ENCODE measurements at places on chromosomes 3 and 15.

DNA sequence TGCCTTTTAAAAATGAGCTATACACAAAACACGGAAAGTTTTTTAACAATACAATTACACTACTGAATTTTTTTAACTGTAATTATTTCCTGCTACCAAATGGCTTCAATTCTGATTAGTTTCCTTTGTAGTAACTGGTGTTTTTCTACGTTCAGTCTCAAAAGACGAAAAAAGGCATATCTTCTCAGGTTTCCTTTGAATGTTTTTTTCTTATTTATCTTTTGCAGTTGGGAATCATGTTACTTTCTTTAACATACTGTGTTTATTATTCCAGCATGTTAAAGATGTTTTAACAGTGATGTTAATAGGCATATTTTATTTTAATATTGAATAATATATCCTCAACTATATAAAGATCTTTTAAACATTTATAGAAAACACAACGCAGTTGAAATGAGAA, 1055.5 kb downstream of the ROBO1 start:
- DNase-seq = no peak

DNA sequence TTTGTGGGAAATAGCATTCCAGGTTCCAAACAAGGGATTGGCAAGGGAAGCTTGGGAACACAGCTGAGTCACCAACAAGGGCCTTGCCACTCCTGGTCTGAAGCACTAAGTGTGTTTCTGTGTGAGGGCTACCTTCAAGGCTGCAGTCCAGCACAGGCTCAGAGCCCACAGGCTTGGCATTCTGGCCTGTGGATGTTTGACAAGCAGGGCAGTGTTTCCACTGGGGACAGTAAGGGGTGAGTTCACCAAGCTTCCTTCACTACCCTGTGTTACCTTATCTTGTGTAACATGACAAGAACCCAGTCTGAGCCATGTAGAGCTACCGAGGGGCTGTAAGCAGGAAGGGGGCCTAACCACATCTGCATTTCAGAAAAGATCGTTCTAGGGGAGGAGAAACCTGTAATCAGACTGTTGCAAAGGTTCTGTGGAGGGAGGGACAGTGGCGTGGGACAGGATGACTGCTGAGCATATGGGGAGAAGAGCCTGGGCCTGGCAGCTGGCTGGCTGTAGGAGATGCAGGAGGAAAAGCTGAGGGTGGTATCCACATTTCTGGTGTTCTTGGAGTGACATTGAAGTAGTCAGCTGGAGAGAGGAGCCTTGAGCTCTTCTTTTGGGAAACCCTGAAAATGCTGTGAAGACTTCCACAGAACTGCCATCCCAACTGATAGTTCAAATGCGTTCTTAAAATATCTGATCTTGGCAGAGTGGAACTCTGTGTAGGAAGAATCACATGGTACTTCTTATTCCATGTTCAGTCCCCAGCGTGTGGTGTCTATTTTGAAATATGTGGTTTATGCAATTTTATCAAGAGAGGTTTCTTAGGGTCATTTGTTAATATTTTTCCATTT, 61.3 kb downstream of the CTDSPL start:
- no peak for DNase-seq

GRCh38 chr3:114823061-114823460, 324.0 kb downstream of the ZBTB20 start:
- DNase-seq = no peak

DNA sequence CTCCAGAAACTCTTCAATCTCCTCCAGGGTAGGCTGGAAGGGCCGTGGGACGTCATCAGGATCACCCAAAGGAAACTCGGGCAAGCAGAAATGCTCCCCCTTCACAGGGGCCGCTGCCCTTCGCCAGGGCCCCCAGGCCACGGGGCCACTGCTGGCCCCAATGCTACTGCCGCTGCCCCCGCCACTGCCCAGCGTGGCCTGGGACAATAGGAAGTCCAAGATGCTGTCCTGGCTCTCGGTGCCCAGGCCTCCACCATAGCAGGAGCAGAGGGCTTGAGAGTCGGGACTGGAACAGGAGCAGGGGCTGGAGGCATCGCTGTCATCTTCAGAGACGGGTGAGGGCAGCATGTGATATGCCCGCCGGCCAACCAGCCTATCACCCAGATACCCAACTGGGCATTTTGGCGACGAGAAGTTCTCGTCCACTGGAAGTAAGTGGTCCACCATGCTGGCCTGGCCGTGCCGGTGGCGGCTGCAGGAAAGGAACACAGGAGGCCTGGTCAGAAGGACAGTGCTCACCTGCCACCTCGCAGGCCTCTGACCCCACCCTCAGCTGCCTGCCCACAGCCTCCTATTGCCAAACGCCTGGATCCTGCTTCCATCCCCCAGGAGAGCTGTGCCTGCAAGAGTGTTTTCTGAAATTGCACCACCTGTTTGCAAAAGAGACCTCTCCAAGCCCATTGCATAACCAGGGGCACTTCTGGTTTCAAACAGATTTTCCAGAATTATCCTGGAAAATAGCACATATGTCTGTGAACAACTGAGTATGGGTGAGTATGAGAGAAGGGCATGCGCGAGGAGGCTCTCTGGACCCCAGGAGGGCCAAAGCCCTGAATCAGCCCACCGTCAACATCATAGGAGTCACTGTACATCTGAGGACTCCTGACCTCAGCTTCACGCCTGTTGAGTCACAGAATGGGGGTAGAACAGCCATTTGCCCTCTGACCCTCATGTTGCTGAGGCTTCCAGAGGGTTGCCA, 4.4 kb downstream of the KLF15 start:
- no peak for DNase-seq

- no peak for DNase-seq
Observed at GRCh38 chr15:80823995-80824394, 44.8 kb downstream of the CEMIP start.

GRCh38 chr3:178646186-178646862, 110.1 kb downstream of the KCNMB2 start:
- DNase-seq = no peak

- peak; percentile 41 for DNase-seq
Observed at GRCh38 chr3:46998121-46998851, 18.8 kb downstream of the NBEAL2 start.

GRCh38 chr15:100097342-100098127, 244.2 kb downstream of the ADAMTS17 start:
- no peak for DNase-seq

GRCh38 chr3:135811651-135812050, 153.9 kb upstream of the PPP2R3A start:
- no peak for DNase-seq

DNA sequence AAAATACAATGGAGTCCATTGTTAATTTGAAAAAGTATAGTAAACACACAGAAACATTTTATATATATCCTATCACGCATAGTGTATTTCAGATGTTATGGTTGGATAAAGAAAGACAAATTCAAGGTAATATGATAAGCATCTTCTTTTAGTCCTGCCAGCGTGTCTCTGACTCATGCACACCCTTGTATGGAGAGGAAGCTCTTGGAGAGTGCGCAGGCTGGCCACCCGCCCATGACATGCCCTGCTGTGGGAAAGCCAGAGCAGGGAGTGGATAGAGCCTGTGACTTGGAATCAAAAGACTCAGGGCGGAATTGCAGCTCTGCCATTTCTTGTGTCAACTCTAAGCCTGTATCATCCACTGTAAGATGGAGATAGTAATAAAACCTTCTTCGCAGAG, 23.0 kb upstream of the COPG1 start:
- DNase-seq = no peak

DNA sequence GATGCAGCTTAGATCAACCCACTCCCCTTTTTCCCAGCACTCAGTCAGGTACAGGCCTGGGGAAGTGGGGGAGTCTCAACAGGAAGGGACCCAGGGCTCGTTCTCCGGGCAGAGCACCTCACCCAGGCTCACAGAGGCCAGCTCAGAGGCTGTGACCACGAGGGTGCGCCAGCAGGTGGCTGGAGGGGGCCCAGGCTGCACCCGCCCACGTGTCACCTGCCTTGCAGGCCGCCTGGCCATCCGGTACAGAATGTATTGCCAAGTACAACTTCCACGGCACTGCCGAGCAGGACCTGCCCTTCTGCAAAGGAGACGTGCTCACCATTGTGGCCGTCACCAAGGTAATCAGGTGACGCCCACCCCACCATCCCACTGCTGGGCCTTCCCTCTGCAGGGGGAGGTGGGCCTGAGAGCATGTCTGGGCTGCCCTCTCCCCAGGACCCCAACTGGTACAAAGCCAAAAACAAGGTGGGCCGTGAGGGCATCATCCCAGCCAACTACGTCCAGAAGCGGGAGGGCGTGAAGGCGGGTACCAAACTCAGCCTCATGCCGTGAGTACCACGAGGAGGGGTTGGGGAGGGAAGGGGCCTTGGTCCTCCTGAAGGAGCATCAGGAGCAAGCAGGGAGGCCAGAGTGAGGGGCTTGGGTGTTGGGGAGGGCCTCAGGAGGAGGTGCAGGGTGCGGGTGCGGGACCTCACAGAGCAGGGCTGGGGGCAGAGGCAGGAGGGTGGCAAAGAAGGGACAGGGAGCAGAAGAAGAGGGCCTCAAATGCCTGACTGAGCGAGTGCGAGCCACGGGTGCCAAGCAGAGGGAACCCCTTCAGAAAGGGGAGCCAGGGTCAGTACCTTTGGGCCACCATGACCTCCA, 14.0 kb upstream of the LMAN1L start:
- no peak for DNase-seq

GRCh38 chr3:169363318-169364265, 299.9 kb downstream of the MECOM start:
- no peak for DNase-seq

DNA sequence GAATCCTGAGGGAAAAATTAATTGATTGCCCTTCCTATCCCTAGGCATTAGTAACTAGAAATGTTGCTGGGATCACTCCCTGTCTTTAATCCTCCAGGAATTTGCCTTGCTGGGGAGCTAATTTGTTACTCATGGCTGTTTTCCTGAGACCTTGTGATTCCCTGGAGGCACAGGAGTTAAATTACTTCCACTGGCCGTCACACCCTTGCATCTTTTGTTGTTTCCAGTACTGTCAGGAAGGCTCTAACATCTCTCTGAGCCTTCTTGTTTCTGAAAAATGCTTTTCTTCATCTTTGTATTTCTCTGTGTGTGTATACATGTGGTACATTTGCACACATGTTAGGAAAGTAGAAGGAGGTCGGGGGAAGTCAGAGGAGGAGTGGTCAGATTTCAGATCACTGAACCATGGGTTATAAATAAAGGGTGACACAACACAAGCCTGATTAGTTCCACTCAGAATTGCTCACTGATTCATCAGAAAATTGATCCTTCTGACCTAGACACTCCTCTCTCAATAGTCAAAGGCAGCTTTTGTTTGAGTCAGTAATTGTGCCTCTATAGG, 23.5 kb upstream of the LRRFIP2 start:
- DNase-seq = no peak

- DNase-seq = no peak
Observed at GRCh38 chr3:35779611-35780010, 140.3 kb downstream of the ARPP21 start.

- no peak for DNase-seq
Observed at GRCh38 chr3:128215800-128216495, 62.7 kb downstream of the EEFSEC start.

GRCh38 chr3:7734456-7734855, 767.2 kb upstream of the LMCD1 start:
- no peak for DNase-seq

DNA sequence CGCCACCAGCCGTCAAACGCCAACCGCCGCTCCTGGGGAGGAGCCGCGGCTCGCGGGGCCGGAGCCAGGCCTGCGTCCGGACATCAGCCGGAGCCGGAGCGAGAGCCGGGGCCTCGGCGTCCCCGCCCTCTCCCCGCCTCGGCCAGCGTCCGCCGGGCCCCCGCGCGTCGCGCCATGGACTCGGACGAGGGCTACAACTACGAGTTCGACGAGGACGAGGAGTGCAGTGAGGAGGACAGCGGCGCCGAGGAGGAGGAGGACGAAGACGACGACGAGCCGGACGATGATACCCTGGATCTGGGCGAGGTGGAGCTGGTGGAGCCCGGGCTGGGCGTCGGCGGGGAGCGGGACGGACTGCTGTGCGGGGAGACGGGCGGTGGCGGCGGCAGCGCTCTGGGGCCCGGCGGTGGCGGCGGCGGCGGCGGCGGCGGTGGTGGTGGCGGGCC, 359 bp downstream of the ARIH1 start:
- peak; percentile 45 for DNase-seq

GRCh38 chr3:12288182-12289129, at the start of gene PPARG:
Gene PPARG (plus strand): TSS chr3:12289070. CDS start chr3:12379712, 90,642 bp downstream.
- DNase-seq = peak; percentile 8

- DNase-seq = no peak
Observed at GRCh38 chr15:43346305-43346704, 15.9 kb upstream of the LCMT2 start.

DNA sequence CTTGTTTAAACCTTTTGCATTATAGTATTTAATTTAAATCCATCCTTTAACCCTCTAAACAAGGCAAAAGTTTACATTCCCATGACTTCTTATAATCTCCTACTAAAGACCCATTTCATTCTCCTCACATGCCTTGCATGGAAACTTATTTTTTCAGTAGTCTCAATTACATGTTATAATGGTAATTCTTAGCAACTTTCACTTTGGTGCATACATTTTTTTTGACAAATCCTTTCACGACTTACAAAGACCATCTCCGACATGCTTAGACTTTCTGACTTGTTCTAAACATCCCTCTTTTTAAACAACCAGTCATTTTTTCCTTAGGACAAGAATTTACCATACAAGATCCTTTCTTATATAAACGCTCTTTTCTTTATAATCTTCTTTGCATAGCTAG, 615.4 kb upstream of the GBE1 start:
- no peak for DNase-seq

DNA sequence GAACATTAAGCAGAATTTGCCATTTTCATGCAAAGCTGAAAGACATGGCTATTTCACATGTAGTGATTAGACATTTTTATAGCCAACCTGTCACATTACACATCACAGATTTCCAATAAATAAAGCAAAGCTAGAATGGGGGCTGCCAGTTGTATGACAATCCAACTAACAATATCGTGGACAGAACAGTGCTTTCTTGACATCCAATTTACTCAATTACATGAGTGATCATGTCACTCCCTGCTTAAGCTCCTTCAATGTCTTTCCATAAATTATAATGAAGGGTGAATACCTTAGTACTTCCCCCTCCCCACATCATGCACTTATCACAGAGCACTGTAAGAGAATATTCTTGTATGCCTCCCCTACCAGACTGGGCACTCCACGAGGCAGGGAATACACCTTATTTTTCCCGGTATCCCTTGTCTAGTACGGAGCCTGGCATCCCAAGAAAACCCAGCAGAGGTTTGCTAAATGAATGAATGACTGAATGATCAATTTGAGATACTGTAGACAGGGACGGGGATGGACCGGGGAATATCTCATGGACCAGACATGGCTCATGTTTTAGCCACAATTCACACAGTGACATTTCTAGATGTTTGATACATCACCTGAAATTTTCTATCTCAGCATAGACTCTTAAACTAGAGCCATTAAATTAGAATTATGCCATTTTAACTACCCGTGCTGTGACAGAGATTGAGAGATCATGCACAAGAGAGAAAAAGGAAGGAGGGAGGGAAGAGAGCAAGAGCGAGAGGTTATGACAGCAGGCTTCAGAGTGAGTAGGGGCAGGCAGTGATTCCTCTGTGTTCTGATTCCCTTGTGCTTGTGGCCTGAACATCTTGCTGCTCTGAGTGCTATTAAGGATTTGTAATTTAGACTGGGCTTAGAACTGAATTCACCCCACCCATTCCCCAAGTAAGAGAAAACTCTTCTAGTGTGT, 77.7 kb downstream of the EPHB1 start:
- no peak for DNase-seq
